MCF 10A (cell line): ENCODE measurements at places on chromosomes 5 and 9. TPM values are rescaled to one million over a fixed set of nuclear protein-coding genes. Genes with fewer than 3 reads are reported as not detected.

- DNase-seq = peak; percentile 5
Observed at GRCh38 chr5:13412040-13412595, 532.4 kb downstream of the DNAH5 start.

GRCh38 chr5:149852641-149853330, 91.8 kb downstream of the PDE6A start:
- DNase-seq = peak; percentile 91

DNA sequence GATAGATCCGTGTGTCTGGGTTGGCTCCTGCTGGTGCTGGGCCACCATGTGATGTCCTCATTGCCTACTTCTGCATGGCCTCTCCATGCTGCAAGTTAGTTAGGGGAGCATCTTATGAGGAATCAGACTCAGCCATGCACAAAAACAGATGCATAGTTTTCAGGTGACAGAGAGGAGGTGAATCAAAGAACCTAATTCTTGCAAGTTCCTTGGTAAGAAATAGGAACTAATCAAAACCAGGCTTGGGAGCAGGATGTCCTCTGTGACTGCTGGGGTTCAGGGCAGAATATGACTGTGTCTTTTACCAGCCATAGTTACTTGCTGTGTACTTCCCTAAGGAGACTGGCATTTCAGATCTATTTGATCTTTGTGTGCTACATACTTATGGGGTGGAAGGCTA, 61.6 kb downstream of the C9orf152 start:
- DNase-seq = no peak

GRCh38 chr5:150224483-150225027, 34.7 kb downstream of the SLC6A7 start:
- no peak for DNase-seq

DNA sequence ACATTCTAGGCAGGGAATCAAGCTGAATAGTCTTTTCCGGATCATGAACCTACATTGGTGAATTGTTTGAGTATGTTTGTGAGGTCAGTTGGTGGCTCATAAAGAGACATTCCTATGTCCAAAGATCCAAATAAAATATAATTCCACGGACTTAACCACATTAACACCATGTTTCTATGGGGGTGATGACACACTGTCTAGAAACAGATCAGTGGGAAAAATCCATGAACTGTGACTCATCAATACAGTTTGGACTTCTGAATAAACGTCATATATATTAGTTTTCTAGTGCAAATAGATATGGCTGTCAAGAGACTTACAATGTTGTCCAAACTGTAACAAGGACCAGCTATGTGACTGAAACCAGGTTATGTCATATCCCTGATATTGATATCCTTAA, 509.9 kb upstream of the TYRP1 start:
- DNase-seq = no peak

The PLEKHG4B gene
- not detected in 2 replicates for total RNA-seq
